ENCODE measurements at places on chromosomes 16 and 17.

DNA sequence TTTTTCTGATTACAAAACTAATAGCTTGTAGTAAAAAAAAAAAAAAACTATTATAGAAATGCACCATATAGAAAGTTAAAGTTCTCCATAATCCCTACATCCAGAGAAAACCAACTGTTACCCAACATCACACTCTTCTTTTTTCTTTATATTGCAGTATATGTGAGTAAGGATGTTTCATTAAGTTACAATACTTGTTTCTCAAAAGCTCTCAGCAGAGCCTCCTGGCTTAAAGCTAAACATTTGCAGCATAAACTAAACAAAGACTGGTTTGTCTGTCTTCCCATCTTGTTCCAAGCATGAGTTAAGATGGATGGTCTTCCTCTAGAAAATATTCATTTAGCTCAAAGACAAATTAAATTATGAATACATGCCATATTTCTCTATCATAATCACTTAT, 25.2 kb downstream of the GRB2 start:
- no peak for DNase-seq

DNA sequence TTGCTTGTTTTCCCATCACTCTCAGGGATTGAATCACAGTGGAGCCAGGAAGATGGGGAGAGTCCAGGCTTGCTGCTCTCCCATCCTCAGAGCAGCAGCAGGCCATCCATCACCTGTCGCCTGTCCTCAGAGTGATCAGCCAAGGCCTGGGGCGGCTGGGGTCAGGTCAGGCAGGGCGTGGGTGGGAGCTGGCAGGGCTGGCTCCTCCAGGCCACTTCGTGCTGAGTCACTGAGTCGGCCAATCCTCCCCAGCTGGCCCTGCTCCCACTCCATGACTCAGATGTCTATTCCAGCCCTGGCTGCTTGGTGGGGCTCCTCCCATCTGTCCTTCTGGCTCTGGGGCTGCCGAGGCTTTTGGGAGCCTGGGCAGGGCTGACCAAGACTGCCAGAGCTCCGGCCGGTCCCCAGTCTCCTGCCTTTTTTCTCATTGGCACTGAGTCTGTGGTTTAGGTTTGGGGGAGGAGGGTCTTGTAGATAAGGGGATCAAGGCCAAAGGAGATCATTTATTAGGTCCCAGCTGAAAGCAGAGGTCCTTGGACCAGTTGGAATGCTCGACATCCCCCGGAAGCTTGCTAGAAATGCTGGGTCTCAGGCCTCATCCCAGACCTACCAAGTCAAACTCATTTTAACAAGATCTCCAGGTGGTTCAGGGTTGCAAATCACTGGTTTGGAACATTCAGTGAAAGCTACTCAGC, 72.7 kb downstream of the ABCC1 start:
- peak; percentile 78 for DNase-seq

GRCh38 chr16:80723091-80723490, 81.3 kb downstream of the CDYL2 start:
- DNase-seq: no peak

- DNase-seq: no peak
These were observed 10.7 kb upstream of the EPOP start for GRCh38 chr17:38685491-38685890.

DNA sequence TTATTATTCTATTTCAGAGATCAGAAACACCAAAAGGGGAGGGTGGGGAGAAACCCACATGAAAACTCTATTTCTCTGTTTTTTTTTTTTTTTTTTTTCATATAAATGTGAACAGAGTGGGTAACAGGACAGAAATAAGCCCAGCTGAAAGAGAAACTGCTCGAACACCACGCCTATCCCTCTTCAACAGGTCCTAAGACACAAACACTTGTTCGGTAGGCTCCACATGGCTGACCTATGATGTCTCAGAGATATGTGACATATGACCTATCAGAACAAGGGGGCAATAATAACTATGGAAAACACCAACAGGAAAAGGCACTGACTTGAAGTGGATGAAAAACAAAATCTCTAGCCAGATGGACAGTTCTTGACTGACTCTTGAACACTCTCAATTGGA, 44.8 kb downstream of the PARN start:
- no peak for DNase-seq

GRCh38 chr17:67476787-67477335, 99.8 kb downstream of the PITPNC1 start:
- DNase-seq: no peak

GRCh38 chr16:80899809-80900592, 95.6 kb upstream of the CDYL2 start:
- peak; percentile 29 for DNase-seq

DNA sequence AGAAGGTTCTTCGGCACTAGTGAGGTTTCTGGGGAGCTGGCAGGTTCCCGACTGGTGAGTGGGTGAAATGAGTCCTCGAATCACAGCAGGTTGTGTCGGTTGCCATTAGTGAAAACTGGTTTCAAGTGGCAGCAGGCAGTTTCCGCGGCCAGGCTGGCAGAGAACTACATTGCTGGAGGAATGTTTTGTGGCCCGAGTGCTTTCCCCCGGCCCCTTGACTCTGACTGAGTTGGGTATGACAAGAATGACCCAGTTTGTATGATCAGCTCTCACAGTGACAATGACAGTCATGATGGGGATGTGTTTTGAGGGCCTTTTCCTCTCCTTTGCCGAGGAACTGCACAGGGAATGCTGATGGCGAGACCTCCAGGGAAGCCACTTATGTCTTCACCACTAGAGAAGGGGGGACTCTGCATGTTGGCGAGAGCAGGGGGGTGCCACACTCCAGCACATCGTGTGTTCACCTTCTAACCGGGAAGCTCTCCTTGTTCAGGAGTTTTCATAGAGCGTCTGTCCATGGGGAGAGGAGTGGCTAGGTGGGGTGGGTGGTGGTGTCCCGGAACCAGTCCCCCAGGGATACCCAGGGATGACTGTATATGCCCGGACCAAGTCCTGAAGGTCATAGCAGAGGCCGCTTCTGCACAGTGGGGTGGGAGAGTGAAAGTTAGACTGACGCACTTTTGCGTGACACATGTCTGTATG, 206.0 kb upstream of the CHMP6 start:
- DNase-seq: no peak

Data from C1 segment of cervical spinal cord (tissue), 14 donors.